NAMALWA (cell line): ENCODE measurements at places on chromosomes 13 and 19.

DNA sequence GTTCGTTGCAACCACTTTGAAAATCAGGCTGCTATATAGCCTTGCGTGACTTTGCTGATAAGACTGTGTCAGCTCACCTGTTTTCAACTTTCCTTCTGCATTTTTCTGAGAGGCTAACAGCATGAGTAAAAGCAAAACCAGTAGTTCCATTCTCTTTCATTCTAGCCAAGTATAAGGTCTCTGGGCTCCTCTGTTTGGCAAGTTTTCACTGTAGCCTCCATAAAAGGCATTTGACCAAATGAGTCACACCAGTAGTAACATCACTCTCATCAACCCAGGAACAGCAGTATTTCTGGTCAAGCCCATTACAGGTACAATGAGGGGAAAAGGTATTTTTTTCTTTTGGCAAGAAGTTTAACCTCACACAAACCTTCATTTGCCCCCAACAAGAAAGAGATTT, 1149.8 kb upstream of the MIR17HG start:
- no peak for DNase-seq

GRCh38 chr13:45925151-45925550, 73.6 kb upstream of the SIAH3 start:
- DNase-seq = peak; percentile 8

DNA sequence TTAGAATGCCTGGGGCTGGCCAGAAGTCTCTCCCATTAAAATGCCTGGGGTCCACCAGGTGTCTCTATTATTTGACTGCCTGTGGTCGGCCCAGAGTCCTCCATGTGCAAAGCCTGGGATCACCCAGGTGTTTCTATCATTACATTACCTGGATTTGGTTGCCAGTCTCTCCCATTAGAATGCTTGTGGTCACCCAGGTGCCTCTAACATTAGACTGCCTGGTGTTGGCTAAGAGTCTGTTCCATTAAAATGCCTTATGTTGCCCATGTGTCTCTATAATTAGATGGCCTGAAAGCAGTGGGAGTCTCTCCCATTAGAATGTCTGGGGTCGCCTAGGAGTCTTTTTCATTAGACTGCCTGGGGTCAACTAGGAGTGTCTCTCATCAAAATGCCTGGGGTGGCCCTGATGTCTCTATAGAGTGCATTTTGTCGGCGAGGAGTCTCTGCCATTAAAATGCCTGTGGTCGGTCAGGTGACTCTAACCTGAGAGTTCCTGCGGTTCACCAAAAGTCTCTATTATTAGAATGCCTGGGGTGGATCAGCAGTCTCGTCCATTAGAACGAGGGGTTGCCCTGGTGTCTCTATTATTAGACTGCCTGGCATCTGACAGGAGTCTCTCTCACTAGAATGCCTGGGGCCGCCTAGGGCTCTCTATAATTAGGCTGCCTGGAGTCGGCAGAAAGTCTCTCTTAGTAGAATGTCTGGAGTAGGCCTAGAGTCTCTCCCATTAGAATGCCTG, 1540.5 kb downstream of the UQCRFS1 start:
- no peak for DNase-seq

DNA sequence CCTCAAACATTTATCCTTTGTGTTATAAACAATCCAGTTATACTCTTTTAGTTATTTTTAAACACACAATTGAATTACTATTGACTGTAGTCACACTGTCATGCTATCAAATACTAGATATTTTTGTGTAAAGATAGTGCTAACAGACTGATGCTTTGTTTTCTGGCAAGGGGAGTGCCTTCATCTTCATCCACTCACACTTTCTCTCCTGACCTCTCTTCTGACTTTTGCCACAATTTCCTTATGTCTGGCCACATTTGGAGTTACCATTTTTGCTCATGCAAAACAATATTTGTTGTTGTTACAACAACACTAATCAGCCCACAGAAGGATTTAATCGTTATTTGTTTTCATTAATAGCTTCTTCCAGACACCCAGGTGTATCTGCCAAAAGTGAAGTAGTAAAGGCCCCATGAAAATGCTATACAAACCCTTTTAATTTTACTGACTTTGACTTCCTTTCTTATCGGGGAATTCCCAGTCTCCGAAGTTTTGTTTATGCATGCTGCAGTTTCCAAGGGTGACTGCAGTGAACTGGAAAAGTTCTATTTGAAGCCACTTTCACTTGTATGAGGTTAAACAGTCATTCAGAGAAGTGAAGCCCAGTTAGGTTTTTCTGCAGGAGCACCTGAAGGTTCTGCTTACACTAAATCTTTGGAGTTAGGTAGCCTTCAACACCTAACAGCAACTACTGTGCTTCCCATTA, 66.1 kb upstream of the FRY start:
- peak; percentile 82 for DNase-seq

GRCh38 chr19:13761423-13761822, 2.9 kb upstream of the MRI1 start:
- DNase-seq = no peak

- DNase-seq = no peak
These were observed 15.4 kb upstream of the METTL21C start for GRCh38 chr13:102710261-102710679.

- no peak for DNase-seq
These were observed 1348.0 kb upstream of the ATXN8OS start for GRCh38 chr13:68759617-68760016.

DNA sequence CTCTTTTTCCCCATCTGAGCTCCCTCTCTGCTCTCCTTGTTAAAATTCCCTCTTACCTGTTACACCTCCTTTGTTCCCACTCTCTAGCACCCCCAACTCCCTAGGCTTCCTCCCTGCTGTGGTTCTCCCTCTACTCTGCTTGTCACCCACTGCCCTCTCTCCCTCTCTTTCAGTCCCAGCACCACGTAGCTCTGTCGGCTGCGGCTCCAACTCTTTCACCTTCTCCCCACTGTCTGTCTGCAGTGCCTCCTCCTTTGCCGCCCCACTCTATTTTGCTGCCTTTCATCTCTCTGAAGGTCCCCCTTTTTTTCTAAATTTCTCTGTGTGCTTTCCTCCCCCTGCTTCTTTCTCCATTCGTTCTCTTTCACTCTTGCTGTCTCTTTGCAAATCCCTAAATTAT, 1.1 kb downstream of the ZNF836 start:
- DNase-seq = no peak
